Neural progenitor cell (in vitro differentiated cells): ENCODE measurements at places on chromosomes 4 and X.

GRCh38 chr4:112504807-112505206 lies 11.2 kb downstream of the NEUROG2 start:
- no peak for DNase-seq

- no peak for DNase-seq
Measured at GRCh38 chrX:39915081-39915480, 182.7 kb downstream of the BCOR start.

DNA sequence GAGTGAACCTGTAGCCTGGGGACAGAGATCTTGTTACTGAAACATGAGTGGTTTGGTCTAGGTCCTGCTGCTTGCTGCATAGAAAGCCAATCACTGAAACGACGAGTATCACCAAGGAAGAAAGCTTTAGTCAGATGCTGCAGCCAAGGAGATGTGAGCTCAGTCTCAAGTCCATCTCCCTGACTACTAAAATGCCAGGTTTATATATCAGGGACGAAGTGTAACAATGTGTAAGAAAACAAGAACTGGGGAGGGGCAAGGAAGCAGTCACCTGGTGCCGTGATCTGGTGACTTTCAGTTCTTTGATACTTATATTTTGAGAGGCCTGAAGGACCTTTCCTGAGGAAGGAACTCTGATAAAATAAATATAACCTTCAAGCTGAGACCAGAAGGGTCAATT lies 19.6 kb upstream of the ABRAXAS1 start:
- no peak for DNase-seq

GRCh38 chr4:86493460-86493859 lies 100.7 kb upstream of the PTPN13 start:
- no peak for DNase-seq

DNA sequence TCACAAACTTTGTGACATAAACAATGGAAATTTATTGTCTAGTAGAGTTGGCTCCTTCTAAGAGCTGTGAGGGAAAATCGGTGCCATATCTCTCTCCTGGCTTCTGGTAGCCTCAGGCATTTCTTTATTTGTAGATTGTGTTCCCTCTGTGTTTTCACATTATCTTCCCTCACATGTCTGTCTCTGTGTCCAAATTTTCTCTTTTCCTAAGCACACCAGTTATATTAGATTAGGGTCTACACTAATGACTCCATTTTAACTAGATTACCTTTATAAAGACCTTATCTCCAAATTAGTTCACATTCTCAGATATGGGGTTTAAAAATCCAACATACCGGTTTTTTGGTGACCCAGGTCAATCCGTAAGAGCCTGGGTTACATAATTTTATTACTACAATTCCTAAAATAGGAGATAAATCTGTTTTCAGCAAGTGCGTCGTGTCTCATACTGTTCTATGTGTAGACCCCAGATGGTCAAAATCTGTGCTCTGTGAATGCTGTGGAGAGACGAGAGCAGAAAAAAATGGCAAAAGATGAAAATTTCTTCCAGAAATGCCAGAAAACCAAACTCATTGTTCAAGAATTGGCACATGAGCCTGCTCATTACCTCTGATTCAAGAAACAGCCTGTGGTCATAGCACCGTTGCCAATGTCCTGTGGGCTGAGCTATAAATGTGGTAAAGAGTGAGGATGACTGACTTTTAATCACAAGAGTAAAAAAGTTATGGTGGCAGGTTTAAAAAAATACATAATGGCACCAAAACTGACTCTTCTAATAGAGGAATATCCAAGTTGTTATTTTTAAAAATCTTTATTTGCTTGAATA lies 574.7 kb downstream of the PCDH7 start:
- no peak for DNase-seq

DNA sequence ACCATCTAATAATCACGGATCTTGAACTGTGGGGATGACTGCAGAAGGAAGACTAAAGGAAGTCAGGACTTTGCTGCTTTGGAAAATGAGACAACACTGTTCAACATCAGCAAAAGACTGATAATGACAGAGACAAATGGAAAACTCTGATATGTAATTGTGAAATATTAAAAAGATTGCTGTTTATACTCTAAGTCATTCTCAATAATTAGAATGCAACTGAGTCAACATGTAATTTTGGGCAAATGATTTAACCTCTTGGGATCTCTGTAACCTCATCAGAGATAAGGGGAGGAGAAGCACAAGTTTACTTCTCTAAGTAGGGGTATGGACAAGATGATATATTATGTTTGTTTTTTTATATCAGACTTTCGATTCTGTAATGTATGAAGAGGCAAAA lies 121.9 kb downstream of the GASK1B start:
- DNase-seq, result no peak

- peak; percentile 20 for DNase-seq
Measured at GRCh38 chrX:40168480-40169011, 70.8 kb upstream of the BCOR start.
